EH (cell line): ENCODE measurements at places on chromosomes 1 and 21.

GRCh38 chr1:35860696-35861095 is 22.3 kb upstream of the AGO1 start:
- no peak for DNase-seq

- peak; percentile 71 for DNase-seq
These were observed 105.0 kb downstream of the FNBP1L start for GRCh38 chr1:93552741-93553455.

GRCh38 chr1:181310560-181310959 is 172.8 kb upstream of the CACNA1E start:
- no peak for DNase-seq

GRCh38 chr1:197890936-197891335 is 11.5 kb upstream of the C1orf53 start:
- no peak for DNase-seq

GRCh38 chr1:172976222-172977041 is 74.3 kb downstream of the TNFSF18 start:
- DNase-seq: peak; percentile 91

DNA sequence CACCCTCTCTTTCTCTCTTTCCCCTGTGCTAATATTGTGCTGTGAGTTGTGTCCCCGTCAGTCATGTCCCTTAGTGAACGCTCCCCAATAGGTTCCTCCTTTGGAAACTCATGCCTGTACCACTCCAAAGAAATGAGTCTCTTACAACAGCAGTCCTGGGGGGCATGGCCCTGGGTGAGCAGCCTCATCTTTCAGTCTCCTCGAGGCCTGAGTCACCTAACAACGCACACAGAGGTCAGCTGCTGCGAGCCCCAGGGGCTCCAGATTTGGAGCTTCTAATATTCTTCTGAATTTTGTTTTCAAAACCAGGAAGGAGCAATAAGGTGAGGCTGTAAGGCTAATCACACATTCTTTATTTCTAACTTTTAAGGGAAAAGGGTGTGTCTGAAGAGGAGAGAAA is 30.5 kb upstream of the ZBTB8A start:
- DNase-seq: no peak

DNA sequence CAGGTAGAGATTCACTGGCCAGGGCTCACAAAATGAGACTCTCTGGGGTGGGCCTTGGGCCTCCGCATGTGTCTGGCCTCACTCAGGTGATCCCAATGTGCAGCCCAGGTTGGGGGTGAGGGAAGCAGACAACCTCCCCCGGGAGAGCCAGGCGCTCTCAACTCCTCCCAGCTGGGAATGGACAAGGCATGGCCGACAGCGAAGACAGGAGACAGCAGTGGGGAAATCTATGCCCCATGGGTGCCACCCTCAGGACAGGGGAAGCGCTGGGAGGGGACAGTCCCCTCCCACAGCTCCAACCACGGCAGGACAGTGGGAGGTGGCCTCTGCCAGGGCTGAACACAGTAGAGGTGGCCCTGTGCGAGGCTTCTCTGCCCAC is 47.7 kb downstream of the PRDM15 start:
- no peak for DNase-seq

DNA sequence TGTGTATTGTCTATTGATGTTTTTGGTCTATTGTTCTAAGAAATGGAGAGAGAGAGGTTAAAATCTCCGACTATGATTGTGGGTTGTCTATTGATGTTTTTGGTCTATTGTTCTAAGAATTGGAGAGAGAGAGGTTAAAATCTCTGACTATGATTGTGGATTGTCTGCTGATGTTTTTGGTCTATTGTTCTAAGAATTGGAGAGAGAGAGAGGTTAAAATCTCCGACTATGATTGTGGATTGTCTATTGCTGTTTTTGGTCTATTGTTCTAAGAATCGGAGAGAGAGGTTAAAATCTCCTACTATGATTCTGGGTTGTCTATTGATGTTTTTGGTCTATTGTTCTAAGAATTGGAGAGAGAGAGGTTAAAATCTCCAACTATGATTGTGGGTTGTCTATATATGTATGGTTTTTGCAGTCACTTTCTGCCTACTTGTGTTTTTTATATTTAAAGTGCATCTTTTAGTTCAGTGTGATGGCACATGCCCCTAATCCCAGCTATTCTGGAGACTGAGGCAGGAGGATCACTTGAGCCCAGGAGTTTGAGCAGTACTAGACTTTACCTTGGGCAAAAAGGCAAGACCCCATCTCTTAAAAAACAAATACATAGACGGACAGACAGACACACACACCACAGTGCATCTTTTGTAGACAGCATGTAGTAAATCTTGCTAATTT is 16.2 kb downstream of the C1orf159 start:
- no peak for DNase-seq

- no peak for DNase-seq
These were observed 8.9 kb downstream of the ZMPSTE24 start for GRCh38 chr1:40266786-40267535.

DNA sequence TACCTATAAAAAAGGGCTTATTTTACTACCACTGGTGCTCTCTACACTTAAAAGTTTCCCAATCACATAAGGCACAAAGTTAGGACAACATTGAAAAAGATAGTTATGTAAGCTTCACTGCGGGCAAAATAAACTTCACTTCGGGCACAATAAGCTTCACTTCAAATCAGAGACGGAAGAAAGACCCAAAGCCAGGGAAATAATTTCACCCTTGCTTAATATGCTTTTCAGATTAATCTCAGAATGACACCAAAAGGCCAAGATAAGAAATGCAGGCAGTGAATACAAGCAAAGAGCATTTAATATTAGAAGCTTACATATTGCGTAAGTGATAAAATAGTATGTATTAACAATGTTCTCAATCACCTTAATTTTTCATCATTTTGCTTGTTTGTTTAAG is 444.2 kb downstream of the SETD4 start:
- peak; percentile 73 for DNase-seq

DNA sequence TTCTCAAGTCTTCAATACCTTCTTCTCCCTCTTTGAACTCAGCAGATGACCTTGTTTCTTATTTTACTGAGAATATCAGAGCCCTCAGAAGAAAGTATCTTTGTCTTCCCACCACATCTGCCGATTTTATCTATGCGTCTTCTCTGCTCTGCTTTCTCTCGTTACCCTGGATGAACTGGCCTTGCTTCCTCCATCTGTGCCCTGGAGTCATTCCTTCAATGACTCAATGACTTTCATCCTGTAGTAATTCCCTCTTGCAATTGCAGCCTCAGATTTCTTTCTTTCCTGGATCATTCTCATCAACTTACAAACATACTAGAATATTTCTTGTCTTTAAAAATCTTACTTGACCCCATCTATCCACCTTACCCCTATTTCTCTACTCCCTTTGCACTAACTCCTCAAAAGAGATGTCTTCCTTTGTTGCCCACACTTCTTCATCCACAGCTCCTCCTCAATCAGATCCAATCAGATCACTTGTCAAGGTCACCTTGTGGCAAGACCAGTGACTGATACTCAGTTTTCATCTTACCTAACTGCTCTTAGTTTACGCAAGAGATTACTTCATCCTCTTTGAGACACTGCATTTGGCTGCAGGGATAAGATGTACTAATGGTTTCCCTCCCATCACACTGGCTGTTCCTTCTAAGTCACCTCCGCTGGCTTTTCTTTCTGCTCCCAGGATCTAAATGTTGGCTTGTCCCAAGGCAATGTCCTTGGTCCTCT is 8.2 kb upstream of the TGFBR3 start:
- DNase-seq: peak; percentile 77

DNA sequence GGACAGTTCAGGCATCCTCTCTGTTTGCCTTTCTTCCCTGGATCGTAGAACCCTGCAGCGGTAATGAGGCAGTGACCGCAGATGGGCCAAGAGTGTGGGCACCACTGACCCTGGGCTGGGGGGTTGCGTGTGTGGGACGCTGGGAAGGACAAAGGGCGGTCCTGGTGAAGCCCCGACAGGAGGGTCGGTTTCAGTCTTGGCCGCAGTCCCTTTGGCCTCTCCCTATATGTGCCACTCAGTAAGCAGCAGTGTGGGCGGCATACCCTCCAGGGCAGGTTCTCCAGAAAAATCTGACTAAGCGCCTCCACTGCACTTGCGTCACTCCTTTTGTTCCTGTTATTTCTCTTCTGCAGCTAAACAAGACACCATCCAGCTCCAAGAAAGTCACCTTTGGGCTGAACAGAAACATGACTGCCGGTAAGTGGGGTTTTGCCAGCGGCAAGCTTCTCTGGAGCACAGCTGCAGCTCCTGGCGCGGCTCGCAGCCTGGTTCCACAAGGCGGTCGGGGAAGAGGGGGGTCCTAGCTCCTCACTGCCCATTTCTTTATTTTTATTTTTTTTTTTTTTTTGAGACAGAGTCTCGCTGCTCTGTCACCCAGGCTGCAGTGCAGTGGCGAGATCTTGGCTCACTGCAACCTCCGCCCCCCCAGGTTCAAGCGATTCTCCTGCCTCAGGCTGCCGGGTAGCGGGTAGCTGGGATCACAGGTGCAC is 27.7 kb upstream of the PDXK start:
- DNase-seq: no peak

- no peak for DNase-seq
These were observed 4.1 kb downstream of the DDOST start for GRCh38 chr1:20657024-20657423.

DNA sequence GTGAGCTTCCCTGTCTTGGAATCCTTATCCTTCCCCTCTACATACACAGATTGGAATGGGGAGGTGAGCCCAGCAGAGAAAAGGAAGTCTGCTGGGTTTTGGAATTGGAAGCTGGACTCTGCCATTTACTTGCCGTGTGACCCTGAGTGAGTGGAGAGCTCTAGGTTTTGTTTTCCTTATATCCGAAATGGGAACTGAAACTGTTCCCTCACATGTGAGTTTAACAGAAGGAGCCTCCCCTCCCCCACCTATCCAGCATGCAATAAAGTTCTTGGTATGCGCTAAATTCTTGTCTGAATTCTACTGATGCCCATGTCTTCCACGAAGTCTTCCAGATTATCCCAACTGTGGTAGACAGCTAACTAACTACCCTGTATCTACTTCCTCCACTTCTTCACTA is 58.7 kb downstream of the NENF start:
- peak; percentile 23 for DNase-seq

- DNase-seq: peak; percentile 93
These were observed 4.1 kb downstream of the PYCR2 start for GRCh38 chr1:225919906-225920305.

GRCh38 chr1:64073705-64074104 is 129.7 kb upstream of the UBE2U start:
- DNase-seq: no peak

DNA sequence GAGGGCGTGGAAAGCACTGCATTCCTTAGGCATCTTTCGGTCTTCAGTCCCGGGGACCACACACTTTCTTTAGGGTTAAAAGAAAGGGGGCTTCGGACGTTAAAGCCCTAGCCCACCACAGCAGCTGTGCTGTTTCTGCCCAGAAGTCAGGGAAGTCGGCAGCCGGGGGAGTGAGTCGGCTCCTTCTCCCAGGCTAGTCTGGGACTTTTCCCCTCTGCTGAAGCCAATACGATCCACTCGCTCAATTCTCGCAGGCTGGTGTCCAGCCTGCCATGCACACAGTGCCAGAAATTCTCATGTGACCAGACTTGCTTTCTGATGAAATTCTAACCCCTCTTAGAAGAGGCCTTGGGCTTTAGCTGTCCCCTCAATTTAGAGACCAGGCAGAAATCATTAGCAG is 67.7 kb downstream of the BCAR3 start:
- peak; percentile 71 for DNase-seq

GRCh38 chr1:50812346-50812745 is 147.7 kb downstream of the FAF1 start:
- DNase-seq: no peak

DNA sequence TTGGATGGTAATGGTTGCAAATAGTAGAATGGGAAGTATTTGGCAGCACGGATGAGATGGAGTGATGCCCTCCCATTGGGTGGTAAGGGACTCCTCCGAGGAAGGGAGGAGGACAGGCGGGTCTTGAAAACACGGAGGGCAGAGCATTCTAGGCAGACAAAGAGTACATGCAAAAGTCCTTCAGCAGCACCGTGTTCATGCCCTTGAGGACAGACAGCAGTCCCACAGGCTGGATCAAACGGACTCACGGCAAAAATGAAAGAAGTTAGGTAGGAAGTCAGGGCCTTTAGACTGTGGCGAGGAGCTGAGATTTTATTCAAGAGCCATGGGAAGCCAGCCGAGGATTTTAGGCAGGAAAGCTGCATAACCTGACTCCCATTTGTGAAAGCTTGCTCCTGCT is 253.9 kb downstream of the RHOU start:
- no peak for DNase-seq

- DNase-seq: peak; percentile 6
These were observed 166.8 kb upstream of the GALNT2 start for GRCh38 chr1:229900220-229900619.

DNA sequence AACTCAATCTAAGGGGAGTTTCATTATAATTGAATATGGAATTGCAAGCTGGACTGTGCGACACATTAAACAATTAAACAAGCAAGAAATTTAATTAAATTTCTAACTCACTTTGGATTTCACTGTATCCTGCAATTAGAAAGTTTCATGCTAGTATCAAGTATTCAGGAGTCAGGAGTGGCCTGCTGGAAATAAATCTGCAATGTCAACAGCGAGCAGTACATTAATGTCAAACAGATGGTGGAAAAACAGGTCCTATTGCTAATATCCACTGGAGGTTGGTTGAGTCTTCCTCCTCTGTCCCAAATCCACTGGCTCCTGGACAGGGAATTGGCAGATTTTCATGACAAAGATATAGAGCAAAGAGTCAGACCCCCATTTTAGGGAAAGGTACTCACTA is 237.1 kb downstream of the VAV3 start:
- DNase-seq: no peak

- DNase-seq: no peak
These were observed 44.3 kb upstream of the HPDL start for GRCh38 chr1:45282351-45282750.

GRCh38 chr1:113369040-113369439 is 21.3 kb upstream of the MAGI3 start:
- DNase-seq: no peak

GRCh38 chr1:78497201-78497600 is 6.4 kb downstream of the PTGFR start:
- DNase-seq: peak; percentile 45

DNA sequence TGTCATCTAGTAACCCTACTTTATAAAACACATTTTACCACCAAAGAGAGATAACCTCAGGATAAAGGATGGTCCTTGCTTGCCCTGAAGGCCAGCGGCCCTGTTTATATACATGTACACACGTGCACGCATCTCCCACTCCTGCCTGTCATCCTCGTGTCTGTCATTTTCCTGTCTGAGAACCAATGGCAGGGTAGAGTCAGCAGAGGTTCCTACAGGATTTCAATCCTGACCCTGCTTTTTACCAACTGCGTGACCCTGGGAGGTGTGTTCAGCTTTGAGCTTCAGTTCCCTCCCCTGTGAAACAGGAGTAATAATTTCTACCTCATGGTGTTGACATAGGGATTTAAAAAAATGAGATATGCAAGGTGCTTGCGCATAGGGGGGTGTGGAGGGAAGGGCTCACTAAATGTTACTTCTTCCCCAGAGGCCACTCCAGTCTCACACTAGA is 12.3 kb upstream of the RASSF5 start:
- no peak for DNase-seq

GRCh38 chr1:160460214-160460642 is 59.9 kb downstream of the VANGL2 start:
- DNase-seq: no peak

- peak; percentile 18 for DNase-seq
These were observed 839 bp downstream of the SWT1 start for GRCh38 chr1:185157599-185158412.

GRCh38 chr1:183164963-183165362 is 21.1 kb upstream of the LAMC2 start:
- DNase-seq: no peak
